ENCODE measurements at places on chromosomes 4 and X.

DNA sequence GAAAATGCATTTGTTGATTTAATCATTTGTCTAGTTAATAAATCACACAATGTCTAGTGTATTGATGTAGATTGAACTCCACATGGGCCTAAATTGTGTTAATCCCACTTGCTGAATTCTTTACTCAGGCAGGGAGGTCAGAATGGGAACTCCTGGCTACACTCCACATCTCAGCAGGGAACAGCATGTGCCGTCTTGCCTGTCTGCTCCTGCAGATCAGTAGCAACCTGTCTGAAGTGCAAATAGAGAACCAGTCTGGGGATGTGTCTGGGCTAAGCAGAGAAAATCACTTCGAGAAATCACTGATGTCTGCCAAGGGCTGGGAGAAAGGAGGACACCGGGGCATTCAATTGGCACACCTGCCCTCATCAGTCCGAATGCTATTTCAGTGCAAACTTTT, 16.5 kb upstream of the MXRA5 start:
- DNase-seq: no peak

DNA sequence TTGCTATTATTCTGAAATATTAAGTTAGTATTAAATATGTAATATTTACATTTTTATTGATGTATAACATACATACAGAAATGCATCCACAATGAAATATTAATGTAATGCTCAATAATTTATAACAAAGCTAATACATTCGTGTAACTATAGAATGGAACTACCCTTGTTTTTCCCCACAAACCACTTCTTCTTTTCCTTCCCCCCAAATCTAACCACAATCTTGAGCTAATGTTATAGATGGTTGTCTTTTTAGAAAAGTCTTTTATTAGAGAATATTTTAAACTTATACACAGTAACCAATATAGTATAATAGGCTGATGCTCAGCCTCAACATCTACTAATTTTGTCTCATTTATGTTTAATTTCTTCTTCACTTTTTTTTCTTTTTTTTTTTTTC, 4.5 kb upstream of the ZNF732 start:
- no peak for DNase-seq

DNA sequence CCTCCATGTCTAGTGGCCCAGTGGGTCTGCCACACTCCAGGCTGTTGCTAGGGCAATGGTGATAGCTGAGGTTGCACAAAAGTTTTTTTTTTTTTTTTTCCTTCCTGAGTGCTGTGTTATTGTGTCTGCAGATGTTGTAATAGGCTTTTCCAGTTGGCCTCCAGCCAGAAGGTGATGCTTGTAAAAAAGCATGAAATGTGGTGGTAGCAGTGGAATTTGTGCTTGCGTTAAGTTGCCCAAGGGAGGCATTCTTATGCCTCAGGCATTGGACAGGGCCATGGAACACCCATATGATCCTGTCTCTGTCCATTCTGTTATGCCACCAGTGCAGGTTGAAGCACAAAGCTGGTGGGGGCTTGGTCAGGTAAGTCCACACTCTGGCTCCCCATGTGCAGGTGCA, 660.5 kb upstream of the SPANXN1 start:
- DNase-seq: no peak

- no peak for DNase-seq
Measured at GRCh38 chrX:10484683-10485247, 135.6 kb downstream of the MID1 start.

DNA sequence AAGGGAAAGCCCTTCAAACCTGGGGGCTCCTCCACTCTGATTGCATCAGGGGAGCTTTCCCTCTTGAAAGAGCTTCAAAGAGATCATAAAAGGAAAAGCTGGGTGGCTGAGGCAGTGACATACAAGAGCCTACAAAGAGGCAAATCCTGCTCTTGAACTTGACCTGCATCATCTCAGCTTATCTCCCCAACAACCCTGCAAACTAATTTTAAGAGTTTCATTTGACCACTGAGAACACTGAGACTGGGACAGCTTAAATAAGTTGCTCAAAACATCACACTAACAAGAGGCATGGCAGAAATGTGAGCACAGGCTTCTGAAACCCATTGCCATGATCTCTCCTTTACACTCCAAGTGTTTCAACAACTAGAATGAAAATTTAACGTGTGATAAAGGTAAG, 101.6 kb upstream of the PPARGC1A start:
- no peak for DNase-seq

DNA sequence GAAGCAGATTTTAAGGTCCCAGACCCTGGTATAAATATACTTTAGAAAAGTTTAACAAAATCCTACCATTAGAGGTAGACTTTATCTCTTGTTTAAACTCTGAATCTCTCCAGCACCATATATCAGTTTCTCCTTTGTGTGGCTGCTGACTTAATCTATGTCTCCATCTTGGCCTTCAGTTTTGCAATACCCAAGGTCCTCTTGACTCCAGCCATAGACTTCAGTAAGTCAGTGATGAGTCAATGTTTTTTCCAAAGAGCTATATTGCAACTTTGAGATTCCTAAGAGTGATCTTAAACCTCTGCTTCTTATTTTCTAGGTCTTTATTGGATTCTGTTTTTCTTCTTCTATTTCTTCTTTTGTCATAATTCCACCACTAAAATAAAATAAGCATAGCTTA, 50.8 kb upstream of the ADGRL3 start:
- no peak for DNase-seq

GRCh38 chr4:4780729-4781244, 78.7 kb upstream of the MSX1 start:
- no peak for DNase-seq

GRCh38 chr4:2937146-2937857, 25.9 kb downstream of the NOP14 start:
- no peak for DNase-seq

- no peak for DNase-seq
Measured at GRCh38 chrX:21167494-21167893, 206.7 kb upstream of the CNKSR2 start.

- DNase-seq: no peak
Measured at GRCh38 chr4:165684177-165684805, 188.7 kb upstream of the TLL1 start.

- DNase-seq: no peak
Measured at GRCh38 chr4:68891678-68892077, 59.9 kb downstream of the UGT2A3 start.

DNA sequence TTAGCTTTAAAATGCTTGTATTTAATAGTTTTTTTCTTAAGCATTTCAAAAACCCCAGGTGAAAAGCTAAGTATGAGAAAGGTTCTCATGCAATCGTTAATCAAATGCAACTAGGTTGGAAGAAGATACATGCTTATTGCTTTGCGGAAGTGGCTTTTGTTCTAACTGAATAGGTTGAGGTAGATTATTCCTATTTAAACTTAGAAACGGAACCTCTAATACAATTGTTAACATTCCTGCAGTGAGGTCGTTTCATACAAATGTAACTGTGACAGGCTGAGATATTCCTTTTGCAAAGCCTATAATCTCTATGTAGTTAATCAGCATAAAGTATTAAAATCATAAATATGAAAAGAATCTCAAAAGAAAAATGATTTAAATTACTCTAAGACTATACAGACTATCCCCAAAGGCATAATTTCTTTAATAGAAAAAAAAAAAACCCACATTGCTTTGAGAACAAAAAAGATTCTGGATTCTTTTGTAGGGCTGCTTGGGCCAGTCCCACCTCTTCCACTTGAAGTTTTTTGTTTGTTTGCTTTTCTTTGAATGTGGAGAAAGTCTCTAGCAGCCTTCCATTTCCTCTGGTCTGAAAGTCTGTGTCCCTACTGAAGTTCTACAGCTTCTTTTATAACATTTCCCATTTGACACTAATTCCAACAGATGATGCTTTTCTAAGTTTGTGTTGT, 25.6 kb upstream of the SORBS2 start:
- DNase-seq: no peak

- DNase-seq: peak; percentile 45
Measured at GRCh38 chrX:77785486-77786364, at the start of gene ATRX. TSS of gene ATRX (minus strand) at chrX:77786216. CDS start at chrX:77786001, 215 bp downstream.

GRCh38 chr4:44985152-44985551, 258.8 kb upstream of the GNPDA2 start:
- no peak for DNase-seq

- DNase-seq: no peak
Measured at GRCh38 chrX:79036157-79036880, 91.1 kb downstream of the P2RY10 start.

DNA sequence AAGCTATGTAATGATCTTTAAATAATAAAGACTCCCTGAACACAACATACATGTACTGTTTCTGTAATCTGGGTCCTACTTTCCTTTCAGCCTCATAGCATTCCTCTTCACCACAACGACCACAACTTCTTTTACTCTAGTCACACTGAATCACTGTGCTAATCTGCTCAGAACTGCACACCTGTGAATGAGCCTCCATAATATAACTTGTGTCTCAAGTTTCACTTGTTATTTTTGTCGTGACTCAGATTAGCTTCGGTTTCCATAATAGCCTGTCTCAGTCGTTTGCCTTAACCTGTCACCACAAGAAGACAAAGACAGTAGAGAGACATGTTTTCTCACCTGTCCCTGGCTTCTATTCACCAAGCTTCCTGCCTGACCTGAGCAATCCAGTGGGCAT, 61.8 kb downstream of the MAGED1 start:
- no peak for DNase-seq

DNA sequence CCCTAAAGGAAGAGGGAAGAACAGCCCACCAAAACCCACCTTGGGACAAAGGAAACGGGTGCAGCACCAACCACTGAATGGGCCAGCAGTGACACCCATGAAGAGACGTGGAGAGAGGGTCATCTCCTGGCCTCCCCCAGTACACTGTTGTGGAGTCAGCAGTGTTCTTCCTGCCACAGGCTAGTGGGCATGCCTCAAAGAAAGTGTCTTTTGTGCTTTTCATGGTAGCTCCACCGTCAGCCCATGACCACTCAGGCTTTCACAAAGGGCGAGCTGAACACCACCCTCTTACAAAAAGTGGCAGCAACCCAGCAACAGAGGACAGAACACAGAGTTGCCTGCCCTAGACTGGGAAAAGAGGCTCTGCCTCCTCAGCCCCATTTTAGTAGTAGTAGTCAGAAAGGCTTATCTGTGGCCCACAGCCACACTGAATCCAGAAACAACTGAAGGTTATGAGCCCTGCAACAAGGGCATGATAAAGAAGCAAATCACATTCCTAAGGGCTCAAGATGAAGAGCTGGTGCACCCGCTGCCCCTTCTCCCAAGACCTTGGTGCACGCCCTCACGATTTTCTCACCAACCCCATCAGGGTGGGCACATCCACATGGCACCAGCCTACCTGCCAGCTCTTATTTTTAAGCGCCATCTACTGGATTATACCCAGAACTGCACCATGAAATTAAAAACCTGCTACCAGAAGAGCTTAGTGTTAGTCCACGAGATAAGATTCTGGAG, 53.1 kb downstream of the RAB28 start:
- no peak for DNase-seq

GRCh38 chr4:110371016-110371770, 104.8 kb upstream of the ENPEP start:
- DNase-seq: no peak

DNA sequence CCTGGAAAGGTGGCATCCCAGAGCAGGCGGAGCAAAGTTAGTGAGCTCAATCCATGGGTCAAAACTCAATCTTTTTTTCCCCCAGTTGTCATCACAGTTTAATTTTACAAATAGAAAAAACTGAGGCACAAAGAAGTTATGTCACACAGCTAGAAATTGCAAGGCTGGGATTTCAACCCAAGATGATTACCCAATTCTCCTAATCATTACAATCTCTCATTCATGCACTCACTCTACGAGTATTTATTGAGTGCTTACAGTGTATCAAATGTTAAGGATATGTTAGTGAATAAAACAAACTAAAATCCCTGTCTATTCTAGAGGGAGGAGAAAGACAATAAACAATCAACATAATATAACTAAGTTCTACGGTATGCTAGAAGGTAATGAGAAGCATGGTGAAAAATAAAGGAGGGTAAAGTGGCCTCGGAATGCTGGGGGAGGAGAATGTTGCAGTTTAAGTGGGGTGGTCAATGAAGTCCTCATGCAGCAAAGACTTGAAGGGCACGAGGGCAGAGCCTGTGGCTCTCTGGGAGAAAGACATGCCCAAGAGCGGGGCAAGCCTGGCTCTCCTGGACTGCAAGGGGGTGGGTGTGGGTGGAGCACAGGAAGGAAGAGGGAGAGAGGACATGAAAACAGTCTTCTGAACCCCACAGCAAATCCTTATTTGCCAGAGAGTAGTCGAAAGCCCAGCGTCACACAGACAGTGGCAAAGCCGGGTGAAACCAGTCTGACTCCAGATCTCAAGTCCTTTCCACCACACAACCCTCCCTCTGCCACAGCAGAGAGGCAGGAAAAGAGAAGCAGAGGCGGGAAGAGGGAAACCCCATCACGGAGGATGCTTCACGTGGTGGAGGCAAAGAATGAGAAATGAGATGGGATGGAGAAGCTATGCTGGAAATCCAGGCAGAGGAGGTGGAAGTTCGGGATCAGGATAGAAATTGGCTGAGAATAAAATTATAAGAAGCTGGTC, 48.3 kb downstream of the RAB33B start:
- DNase-seq: no peak

GRCh38 chr4:7187691-7188090, 4.6 kb upstream of the SORCS2 start:
- no peak for DNase-seq

GRCh38 chrX:10482708-10483107, 137.7 kb downstream of the MID1 start:
- DNase-seq: no peak

GRCh38 chrX:42597481-42597880, 180.5 kb downstream of the PPP1R2C start:
- no peak for DNase-seq

- DNase-seq: no peak
Measured at GRCh38 chr4:41797260-41797659, 48.7 kb upstream of the PHOX2B start.

All from activated T-cell treated with anti-CD3 and anti-CD28 coated beads for 4 hours (primary cell).